ENCODE measurements at places on chromosomes 16 and 17. TPM values are rescaled to one million over a fixed set of nuclear protein-coding genes. Genes with fewer than 3 reads are reported as not detected.

GRCh38 chr17:42783062-42783790 lies 2.8 kb downstream of the WNK4 start:
- H3K27ac ChIP-seq = no peak overlapping the region
- H3K36me3 ChIP-seq = no peaks in the 10 kb centered on the region
- H3K4me3 ChIP-seq = peak overlapping the region; percentile 47
- H3K27me3 ChIP-seq = peaks cover 72% of the 10 kb centered on the region
- DNase-seq = no peak
- peaks cover 12% of the 10 kb centered on the region for H3K4me1 ChIP-seq

DNA sequence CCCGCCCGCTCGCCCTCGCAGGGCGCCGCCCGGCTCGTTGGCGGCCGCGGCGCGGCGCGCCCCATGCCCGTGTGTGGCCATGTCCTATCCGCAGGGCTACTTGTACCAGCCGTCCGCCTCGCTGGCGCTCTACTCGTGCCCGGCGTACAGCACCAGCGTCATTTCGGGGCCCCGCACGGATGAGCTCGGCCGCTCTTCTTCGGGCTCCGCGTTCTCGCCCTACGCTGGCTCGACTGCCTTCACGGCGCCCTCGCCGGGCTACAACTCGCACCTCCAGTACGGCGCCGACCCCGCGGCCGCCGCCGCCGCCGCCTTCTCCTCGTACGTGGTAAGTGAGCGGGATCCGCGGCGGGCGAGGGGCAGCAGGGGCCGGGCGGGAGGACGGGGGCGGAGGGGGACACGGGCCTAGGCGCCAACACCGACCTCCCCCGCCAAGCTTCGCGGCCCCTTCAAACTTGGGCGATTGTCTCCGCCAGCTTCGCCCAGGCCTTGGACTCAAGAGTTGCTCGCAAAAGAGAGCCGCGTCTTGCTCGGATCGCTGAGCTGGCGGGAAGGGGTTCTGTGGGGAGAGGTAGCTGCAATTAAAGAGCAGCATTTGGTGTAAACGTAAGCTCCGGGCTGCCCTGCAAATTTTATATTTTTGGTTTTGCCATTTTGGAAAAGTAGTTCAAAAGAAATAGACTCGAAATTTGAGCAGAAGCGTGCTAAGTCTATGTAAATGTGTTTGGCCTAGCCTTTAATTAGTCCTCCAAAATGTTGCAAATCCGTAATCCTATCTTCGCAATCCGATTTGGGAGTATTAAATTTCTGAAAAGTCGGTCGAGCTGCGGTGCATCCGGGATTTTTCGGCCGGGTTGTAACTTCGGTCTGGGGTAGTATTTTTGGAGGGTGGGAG lies 702 bp downstream of the IRX5 start:
- H3K36me3 ChIP-seq = peaks cover 13% of the 10 kb centered on the region
- H3K4me3 ChIP-seq = peak overlapping the region; percentile 92
- H3K27me3 ChIP-seq = peaks cover 77% of the 10 kb centered on the region
- H3K4me1 ChIP-seq = peaks cover 60% of the 10 kb centered on the region
- peak; percentile 43 for DNase-seq

- no peak overlapping the region for H3K4me3 ChIP-seq
- DNase-seq = no peak
- peaks cover 9% of the 10 kb centered on the region for H3K36me3 ChIP-seq
- H3K4me1 ChIP-seq = no peaks in the 10 kb centered on the region
- no peak overlapping the region for H3K27ac ChIP-seq
Measured at GRCh38 chr17:68533887-68534694, 21.9 kb downstream of the PRKAR1A start.

- H3K4me1 ChIP-seq = no peaks in the 10 kb centered on the region
- H3K27ac ChIP-seq = peak overlapping the region; percentile 30
- no peak overlapping the region for H3K4me3 ChIP-seq
- peaks cover 2% of the 10 kb centered on the region for H3K36me3 ChIP-seq
Measured at GRCh38 chr17:78409191-78409928, 30.9 kb downstream of the PGS1 start.

- no peak overlapping the region for H3K4me3 ChIP-seq
- H3K4me1 ChIP-seq = peaks cover 19% of the 10 kb centered on the region
- no peak for DNase-seq
- H3K27ac ChIP-seq = no peak overlapping the region
- H3K27me3 ChIP-seq = no peaks in the 10 kb centered on the region
- H3K36me3 ChIP-seq = no peaks in the 10 kb centered on the region
Measured at GRCh38 chr17:76550712-76551615, 11.1 kb downstream of the PRCD start.

DNA sequence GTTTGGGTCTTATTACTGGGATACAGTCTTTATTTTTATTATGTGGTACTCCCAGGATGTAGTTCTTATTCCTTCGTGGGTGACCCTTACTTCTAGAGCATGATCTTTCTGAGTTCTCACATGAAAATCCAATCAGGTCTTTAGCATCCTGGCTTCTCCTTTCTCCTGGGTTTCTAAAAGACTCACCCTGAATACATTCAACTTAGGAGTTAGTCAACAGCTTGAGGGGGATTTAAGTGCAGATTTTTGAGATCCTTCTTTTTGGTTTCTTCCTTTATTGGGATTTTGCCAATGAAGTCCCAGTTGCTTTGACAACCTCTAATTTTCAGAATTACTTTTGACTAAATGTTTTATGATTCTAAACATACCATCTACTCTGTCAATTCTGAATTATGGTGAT lies 68.2 kb downstream of the SIAH1 start:
- no peak overlapping the region for H3K27ac ChIP-seq
- no peaks in the 10 kb centered on the region for H3K27me3 ChIP-seq
- no peak overlapping the region for H3K4me3 ChIP-seq
- peaks cover 42% of the 10 kb centered on the region for H3K36me3 ChIP-seq
- no peak for DNase-seq

- H3K4me1 ChIP-seq = no peaks in the 10 kb centered on the region
- H3K27ac ChIP-seq = no peak overlapping the region
- H3K27me3 ChIP-seq = peaks cover 68% of the 10 kb centered on the region
- no peak for DNase-seq
- H3K36me3 ChIP-seq = no peaks in the 10 kb centered on the region
Measured at GRCh38 chr16:23742766-23743165, 12.1 kb upstream of the CHP2 start.

GRCh38 chr17:49931416-49932137 lies 37.4 kb upstream of the DLX4 start:
- peaks cover 17% of the 10 kb centered on the region for H3K27me3 ChIP-seq
- no peak for DNase-seq
- no peak overlapping the region for H3K4me3 ChIP-seq

DNA sequence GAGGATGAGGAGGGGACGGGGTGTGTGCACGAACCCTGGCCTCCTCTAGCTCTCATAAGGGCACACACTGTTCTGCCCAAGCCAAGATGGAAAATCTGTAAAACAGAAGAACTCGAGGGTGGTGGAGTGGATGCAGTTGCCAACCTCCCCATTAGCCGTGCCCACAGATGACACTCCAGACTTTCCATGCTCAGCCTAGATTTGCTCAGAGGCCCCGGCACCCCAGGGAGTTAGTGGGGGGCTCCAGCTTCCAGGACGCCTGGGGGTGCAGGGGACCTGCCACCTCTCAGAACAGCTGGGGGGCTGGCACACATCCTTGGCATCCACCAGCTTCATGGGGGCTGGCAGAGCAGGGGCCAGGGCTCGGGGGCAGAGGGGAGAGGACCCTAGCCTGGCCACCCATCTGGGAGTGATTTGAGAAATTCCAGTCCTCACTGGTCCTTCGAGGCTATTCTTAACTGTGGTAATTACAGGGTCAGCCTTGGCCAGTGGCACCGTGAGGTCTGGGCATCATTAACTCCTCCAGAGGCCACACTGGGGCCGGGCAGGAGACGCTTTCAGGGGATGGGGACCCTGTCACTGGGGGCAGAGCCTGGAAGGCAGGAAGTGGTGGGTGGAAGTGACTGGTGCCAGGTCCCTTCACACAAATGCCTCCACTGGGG lies 14.3 kb downstream of the VASN start:
- no peak for DNase-seq
- no peak overlapping the region for H3K4me3 ChIP-seq
- no peaks in the 10 kb centered on the region for H3K36me3 ChIP-seq
- H3K4me1 ChIP-seq = peaks cover 15% of the 10 kb centered on the region
- H3K27me3 ChIP-seq = no peaks in the 10 kb centered on the region

DNA sequence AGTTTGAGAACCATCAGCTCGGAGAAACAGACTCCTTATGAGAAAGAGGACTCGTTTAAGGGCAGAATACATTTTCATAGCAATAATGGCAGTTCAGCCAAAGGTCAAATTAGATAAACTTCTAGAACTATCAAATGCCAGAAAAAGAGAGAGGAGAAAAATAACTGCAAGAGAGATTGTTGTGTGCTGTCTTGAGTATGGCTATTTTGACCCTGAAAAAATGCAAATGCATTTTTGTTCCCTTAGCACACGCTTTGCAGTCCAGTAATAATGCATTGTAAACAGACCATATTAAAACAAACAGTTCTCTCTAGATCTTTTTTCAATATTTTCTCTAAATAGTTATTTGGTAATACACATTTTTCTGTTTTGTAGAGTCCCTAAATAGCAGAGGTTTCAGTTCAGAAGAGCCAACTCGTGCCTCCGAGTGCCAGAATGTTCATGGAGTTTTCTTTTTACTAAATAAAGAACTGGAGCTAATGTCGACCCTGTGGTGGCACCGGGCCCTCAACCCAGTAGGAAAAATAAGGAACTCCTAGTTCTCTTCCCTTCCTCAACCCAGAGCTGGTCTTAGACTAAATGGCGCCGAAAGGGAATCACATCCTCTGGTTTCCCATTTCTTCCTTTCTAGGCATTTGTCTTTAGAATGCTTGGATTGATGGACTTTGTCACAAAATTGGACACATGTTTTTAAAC lies 298.0 kb downstream of the MAP2K4 start:
- no peak for DNase-seq
- no peak overlapping the region for H3K4me3 ChIP-seq

DNA sequence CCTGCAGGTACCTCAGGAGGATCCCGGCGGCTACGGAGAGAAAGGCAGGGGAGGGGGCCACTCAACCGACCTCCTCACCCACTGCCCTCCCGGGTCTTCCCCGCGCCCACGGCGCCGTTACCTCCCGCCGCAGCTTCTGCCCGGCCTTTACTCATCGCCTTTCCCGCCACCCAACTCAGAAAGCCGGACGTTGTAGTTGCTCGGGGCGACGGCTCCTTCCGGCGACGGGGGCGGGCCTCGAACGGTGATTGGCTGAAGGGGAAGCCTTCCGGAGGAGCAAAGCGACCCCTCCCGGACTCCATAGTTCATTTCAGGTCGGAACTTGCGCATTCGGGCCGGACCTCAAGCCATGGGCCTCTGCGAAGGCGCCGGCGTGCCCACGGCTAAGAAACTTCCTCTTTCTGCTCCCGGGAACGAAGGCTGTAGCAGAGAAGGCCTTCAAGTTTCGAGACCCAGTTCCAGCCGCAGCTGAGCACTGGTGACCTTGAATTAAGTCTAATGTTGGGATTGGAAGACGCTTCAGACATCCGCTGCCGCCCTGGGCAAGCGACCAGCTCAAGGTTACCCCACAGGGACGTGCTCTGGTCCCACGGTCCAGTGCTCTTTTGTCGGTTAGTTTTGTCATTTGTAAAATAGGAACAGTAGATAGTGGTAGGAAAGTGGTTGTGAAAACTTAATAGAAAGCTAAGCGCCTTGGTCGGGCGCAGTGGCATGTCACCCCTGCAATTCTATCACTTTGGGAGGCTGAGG lies at the start of gene PSMC3IP:
Gene PSMC3IP (minus strand): TSS at position 198 of the 750 bp plus-strand sequence. CDS start 43 bp downstream, at position 155.
- no peaks in the 10 kb centered on the region for H3K27me3 ChIP-seq
- H3K36me3 ChIP-seq = peaks cover 16% of the 10 kb centered on the region
- H3K4me3 ChIP-seq = peak within 1 kb of the TSS; percentile 99
- peak; percentile 91 for DNase-seq

GRCh38 chr17:57256708-57257112 lies 387 bp downstream of the MSI2 start:
- peaks cover 3% of the 10 kb centered on the region for H3K36me3 ChIP-seq
- peak overlapping the region; percentile 94 for H3K4me3 ChIP-seq
- DNase-seq = no peak
- no peak overlapping the region for H3K27ac ChIP-seq
- no peaks in the 10 kb centered on the region for H3K27me3 ChIP-seq
- peaks cover 66% of the 10 kb centered on the region for H3K4me1 ChIP-seq

DNA sequence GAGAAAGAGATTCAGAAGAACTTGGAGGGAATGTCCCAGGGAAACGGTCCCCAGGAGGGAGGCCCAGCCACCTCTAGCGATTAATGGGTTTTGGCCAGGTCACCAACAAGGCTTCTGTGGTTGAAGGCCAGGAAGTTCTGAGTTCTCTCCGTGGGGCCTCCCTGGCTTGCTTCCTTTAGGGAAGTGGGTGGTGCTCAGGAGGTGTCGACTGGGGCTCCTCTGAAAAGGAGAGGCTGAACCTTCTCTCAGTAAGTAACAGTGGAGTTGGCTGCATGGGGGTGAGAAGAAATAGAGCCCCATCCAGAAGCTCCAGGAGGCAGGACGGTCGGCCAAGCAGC lies 77.1 kb upstream of the GSE1 start:
- H3K4me1 ChIP-seq = peaks cover 19% of the 10 kb centered on the region
- DNase-seq = no peak
- no peak overlapping the region for H3K27ac ChIP-seq
- no peaks in the 10 kb centered on the region for H3K36me3 ChIP-seq
- H3K27me3 ChIP-seq = peaks cover 7% of the 10 kb centered on the region

- no peak overlapping the region for H3K4me3 ChIP-seq
- no peaks in the 10 kb centered on the region for H3K4me1 ChIP-seq
- DNase-seq = peak; percentile 28
- no peak overlapping the region for H3K27ac ChIP-seq
Measured at GRCh38 chr16:72241930-72242329, 70.0 kb upstream of the PMFBP1 start.

- no peak overlapping the region for H3K4me3 ChIP-seq
- H3K4me1 ChIP-seq = no peaks in the 10 kb centered on the region
- H3K36me3 ChIP-seq = no peaks in the 10 kb centered on the region
- peaks cover 11% of the 10 kb centered on the region for H3K27me3 ChIP-seq
- no peak overlapping the region for H3K27ac ChIP-seq
Measured at GRCh38 chr16:77468831-77469230, 34.0 kb upstream of the ADAMTS18 start.

DNA sequence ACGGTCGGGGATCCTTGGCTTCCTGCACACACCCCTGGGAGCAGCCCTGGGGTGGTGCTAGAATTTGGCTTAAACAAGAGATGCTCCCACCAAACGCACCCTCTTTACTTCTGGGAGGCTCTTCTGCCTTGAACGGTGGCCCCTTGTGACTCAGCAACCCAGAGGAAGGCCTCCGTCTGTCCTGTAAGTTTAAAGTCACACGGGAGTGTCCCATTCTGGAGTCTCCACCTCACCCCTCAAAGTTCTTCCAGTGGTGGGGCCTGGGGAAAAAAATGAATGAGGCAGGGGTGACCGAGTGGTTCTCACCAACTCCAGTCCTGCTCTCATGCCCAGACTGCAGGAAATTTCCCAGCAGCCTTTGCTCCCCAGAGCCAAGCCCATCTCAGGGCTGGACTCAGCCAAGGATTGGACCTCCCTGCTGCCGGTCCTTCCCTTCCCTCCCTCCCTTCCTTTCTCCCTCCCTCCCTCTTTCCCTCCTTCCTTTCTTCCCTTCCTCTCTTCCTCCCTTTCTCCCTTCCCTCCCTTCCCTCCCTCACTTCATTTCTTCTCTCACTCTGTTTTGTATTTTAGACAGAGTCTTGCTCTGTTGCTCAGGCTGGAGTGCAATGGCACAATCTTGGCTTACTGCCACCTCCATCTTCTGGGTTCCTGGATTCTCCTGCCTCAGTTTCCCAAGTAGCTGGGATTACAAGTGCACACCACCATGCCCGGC lies 11.4 kb downstream of the ITGAD start:
- H3K4me1 ChIP-seq = no peaks in the 10 kb centered on the region
- no peak overlapping the region for H3K4me3 ChIP-seq
- H3K27me3 ChIP-seq = peaks cover 13% of the 10 kb centered on the region
- H3K27ac ChIP-seq = no peak overlapping the region
- no peak for DNase-seq
- no peaks in the 10 kb centered on the region for H3K36me3 ChIP-seq

ABCC6 gene
- total RNA-seq = 0.77 TPM

HBQ1 gene
- total RNA-seq = 2.9 TPM

TEDC2 gene
- total RNA-seq = 65.1 TPM

RSAD1 gene
- 42.9 TPM for total RNA-seq

KRT39 gene
- not detected for total RNA-seq

DNAI2 gene
- not detected for total RNA-seq

USB1 gene
- 77.5 TPM for total RNA-seq

KPNB1 gene
- total RNA-seq = 642 TPM

All from neural crest cell (in vitro differentiated cells).